Upper lobe of right lung (tissue), 1 donor: ENCODE measurements at places on chromosomes 6 and 20.

- no peak for DNase-seq
Observed at GRCh38 chr6:143940011-143940597, 68.0 kb downstream of the PLAGL1 start.

GRCh38 chr6:167793421-167793820 is 33.3 kb upstream of the AFDN start:
- DNase-seq = no peak

DNA sequence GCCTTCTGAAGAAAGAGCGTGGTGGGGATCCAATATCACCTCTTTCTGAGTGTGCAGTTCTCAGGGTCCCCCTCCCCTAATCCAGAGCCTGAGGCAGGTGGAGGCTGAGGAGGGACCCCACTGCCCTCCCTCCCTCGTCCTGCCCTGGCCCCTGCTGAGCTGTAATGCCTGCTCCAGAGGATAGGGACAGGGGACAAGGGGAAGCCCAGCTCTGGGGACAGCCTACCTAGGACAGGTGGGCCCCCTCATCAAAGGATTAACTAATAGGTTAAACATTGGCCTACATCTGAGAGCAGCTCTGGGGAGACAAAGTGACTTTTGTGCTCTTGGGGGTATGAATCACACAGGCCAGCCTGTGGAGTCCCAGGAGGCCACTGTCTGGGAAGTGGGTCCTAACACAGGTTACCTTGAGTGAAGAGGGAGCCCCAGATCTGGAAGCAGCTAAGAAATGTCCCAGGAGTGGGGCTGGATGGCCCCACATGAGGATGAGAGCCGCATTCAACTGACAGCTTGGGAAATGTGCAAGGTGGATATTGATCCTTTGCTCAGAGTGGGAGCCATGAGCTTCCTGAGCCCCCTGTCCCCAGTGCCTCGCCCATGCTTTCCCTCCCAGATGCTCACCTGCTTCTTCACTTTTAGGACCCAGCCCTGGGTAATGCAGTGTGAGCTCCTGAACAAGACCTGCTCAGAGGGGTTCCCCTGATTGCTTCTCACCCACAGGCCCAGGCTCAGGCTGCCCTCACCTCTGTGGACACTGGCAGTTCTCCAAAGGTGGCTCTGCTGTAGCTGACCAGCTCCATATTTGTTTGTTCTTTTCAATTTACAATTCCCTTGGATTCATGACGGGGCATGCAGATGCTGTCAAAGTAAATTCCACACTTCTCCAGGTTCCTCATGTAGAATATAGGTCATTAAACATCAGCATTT is 17.8 kb upstream of the CST9L start:
- no peak for DNase-seq

- no peak for DNase-seq
Observed at GRCh38 chr20:23404196-23404595, 17.1 kb downstream of the NAPB start.

- DNase-seq = no peak
Observed at GRCh38 chr6:121330516-121330915, 3.8 kb downstream of the TBC1D32 start.

- peak; percentile 36 for DNase-seq
Observed at GRCh38 chr6:89290401-89291155, 24.5 kb downstream of the GABRR2 start.

DNA sequence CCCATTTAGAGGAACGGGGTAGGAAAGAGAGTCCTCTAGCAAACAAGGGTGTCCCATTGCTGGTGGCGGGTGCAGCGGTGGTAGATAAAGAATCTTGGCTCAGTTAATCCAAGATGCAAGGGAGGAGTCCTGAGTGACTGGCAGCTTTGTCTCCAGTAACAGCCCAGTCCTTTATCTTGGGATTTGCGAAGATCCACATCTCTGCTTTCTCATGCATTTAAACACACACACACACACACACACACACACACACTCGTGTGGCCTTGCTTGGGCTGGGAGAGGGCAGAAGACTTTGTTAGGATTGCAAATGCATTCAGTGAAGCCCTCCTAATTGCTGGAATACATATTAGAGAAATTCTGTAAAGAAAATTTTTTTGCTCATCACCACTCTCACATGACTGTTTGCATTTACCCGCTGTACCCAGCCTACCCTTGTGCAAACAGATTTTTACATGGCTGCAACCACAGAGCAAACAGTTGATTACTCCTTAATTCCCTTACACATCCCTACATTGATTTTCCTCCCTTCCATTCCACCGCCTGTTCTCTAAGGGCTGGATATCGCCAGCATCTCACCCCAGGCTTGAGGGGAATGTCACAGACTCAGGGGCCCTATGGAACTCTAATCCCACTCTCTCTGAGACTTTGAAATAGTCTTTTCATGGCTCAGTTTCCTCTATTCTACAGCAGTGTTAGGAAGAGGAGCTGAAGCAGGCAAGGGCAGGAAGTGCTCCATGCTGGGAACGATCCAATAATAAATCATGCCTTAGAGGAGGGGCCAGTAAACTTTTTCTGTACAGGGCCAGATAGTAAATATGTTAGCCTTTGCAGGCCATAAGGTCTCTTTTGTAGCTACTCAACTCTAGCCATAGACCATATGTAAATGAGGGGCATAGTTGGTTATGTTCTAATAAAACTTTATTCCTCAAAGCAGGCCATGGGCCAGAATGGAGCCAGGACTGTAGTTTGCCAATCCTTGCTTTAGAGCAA is 3.5 kb downstream of the C6orf132 start:
- no peak for DNase-seq

GRCh38 chr20:32535316-32535952 is 49.7 kb downstream of the NOL4L start:
- DNase-seq = no peak

DNA sequence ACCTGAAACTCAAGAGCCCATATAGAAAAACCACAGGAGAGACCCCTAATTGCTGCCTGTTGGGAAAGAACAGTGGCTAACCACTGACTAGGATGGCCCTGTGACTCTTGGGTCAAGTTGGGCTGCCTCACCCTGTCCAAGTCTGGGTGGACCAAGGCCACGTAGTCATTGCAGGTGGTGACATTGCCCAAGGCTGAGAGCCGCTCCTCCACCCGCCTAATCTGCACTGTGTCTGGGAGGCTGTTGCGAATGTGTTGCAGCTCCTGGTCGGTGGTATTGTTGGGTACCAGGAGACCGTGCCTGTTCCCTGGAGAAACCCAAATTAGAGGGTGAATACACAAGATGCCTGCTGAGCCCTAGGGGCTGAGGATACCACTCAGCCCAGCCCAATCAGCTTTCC is 2.6 kb upstream of the MMP24OS start:
- no peak for DNase-seq

GRCh38 chr6:111724039-111724438 is 118.4 kb upstream of the TRAF3IP2 start:
- no peak for DNase-seq

DNA sequence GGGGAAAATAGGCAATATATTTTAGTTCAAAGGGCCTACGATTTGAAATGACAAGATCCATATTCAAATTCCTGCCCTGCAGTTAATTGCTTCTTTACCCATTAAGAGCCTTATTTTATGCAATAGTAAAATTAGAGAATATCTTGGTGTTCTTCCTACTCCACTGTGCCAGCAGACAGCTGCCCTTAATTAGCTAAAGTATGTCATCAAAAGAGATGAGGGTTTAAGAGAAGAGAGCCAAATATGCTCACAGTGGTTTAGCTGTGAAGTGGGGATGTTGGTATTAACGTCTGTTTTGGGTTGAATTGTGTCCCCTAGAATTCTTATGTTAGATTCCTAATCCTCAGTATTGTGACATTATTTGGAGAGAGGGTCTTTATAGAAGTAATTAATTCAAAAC is 148.1 kb downstream of the MOXD1 start:
- DNase-seq = no peak

DNA sequence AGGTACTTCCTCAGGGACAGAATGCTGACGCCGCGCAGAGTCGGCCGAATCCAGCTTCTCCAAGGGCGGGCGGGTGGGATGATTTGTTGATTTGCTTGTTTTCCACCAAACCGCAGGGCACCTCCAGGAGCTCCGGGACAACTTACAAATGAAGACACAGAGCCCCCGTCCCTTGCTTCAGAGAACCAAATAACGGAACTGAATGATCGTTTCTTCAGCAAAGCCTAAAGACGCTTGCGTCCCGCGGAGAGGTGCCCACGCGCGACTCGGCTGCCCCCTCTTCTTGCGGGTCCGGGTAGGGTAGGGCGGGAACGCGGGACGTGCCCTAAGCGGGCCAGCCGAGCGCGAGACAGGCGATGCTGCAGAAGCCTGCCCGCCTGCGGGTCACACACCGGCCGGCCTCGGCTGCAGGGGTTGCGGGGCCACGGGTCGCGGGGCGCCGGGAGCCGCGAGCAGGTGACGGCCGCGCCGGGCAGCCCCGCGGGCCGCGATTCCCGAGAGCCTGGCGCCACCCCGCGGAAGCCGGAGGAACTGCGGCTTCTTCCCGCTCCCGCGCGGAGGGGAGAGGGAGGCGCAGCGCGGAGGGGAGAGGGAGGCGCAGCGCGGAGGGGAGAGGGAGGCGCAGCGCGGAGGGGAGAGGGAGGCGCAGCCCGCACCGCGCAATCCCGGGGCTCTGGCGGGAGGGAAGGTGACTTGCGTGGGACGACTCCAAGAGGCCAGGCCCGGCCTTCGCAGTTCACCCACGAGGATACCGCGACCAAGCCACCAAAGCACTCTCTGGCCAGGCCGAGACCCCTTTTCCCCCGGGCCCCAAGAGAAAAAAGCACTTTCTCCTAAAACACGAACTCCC is 7.7 kb upstream of the FOXF2 start:
- DNase-seq = peak; percentile 82

GRCh38 chr20:33630507-33630906 is 31.6 kb upstream of the C20orf144 start:
- no peak for DNase-seq

- no peak for DNase-seq
Observed at GRCh38 chr6:7561153-7561964, 19.9 kb downstream of the DSP start.

DNA sequence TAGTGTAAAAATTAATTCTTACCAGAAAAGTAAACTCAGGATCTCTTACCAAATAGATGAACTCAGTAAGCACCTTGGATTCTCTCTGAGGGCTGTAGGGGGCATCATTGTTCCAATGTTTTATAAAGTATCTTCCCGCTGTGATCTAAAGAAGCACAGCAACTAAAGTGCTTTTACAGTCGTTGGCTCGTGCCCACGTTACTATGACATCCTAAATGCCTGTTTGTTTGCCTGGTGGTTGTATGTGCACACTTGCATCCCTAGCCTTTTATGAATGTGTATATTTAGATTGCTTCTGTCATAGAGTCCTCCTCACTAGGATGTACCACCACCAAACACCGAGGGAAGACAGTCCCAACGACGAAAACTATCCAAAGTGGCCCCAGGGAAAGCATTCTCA is 34.5 kb downstream of the SLX4IP start:
- DNase-seq = no peak

DNA sequence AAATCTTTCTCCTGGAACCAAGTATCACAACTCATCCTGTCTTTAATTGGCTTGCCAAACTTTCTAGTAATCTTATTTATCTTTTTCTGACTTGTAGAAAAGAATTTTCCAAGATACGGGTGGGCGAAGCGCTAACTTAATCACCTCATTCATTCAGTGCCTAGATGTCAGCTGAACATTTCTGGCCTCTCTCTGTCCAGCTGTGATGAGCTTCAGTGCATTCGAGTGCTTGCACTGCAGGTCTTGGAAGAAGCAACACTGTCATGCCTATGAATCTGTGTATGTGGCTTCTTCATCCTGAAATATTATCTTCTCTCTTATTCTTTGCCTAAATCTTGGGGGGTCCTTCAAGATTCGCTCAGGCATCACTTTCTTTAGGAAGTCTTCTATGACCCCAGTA is 16.3 kb upstream of the ENPP1 start:
- no peak for DNase-seq

DNA sequence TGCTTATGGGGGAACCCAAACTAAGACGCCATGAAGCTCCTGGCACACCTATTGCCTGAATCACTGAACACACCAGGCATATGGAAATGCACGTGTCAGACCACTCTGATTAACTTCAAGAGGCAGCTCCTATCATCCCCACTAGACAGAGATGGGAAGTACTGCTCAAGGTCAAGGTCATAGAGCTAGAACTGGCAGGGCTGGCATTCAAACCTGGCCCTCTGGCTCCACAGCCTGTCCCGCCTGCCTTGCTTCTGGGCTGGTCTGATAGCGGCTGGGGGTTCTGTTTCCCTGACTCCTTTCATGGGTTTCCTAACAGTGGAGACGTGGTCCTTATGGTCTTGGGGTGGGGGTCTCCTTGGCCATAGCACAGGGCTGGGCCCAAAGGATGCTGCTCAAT is 22.6 kb upstream of the DSN1 start:
- no peak for DNase-seq

DNA sequence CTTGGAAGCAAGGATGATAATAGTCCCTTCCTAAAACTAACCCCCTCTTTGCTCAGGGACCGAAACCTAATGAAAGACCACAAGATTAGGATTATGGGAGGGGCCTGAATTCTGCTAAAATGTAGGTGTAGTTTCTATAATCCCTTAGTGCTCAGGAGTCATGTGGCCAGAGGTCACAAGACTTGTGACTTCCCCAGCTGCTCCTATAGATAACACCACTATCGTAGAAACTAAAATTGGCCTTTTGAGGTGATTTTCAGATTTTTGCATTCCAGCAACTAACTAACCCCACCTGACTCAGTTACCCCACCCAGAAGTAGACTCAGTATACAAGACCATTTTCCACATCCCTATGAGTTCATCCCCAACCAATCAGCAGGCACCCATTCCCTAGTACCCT is 42.1 kb downstream of the MDN1 start:
- DNase-seq = no peak

DNA sequence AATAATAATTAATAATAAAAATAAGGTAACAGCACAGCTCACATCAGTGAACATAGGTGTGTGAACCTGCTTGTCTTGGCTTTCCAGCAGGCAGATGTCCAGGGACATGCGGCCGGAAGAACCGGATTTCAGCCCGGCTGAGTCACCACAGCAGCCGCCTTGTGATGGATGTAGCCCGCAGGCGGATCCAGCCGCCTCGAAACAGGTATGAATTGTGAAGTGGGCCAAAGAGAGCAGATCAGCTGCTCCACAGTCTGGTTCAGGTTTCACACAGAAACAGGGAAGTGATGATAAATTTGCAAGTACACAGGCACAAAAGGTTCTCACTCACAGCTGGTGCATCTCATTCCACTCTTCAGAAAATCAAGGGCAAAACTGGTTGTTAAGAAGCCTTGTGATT is 55.1 kb downstream of the ID4 start:
- DNase-seq = peak; percentile 66

- no peak for DNase-seq
Observed at GRCh38 chr6:167209577-167209975, 51.8 kb upstream of the GPR31 start.

GRCh38 chr6:14305131-14305530 is 187.6 kb downstream of the CD83 start:
- no peak for DNase-seq

- DNase-seq = no peak
Observed at GRCh38 chr6:45668705-45669104, 291.0 kb upstream of the SUPT3H start.
